Psoas muscle (tissue), 8 donors: ENCODE measurements at places on chromosomes 1 and 21. TPM values are rescaled to one million over a fixed set of nuclear protein-coding genes. Genes with fewer than 3 reads are reported as not detected.

Gene CLDN8
- polyA plus RNA-seq = not detected

Gene TXNIP
- 1,929 TPM for polyA plus RNA-seq

Gene SLFNL1
- polyA plus RNA-seq = 0.58 TPM

Gene NUCKS1
- 28.3 TPM for polyA plus RNA-seq

Gene SPOCD1
- 2.5 TPM for polyA plus RNA-seq
